ENCODE measurements at places on chromosomes 6 and 20.

GRCh38 chr20:45320948-45321595, 13.0 kb upstream of the MATN4 start:
- peaks cover 2% of the 10 kb centered on the region for H3K36me3 ChIP-seq
- H3K27me3 ChIP-seq, result peaks cover 6% of the 10 kb centered on the region
- H3K4me3 ChIP-seq, result peak overlapping the region; percentile 69
- H3K27ac ChIP-seq, result peak overlapping the region; percentile 84
- DNase-seq, result no peak

DNA sequence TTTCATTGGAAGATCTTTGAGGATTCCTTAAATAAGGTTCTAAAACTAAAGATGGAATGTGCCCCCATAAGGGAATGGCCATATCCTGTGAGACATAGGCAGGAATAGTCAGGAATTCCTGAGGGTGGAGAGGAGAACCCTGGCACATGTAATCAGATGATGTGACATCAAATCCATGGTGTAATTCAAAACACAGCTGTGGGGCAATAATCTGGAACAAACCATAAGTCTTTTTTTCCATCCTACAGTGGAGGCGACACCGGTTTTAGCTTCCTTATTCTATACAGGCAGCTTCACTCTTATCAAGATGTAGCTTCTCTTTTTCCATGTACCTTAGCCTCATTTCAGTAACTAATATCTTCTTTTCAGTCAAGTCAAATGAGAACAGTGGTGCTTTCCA, 133.6 kb upstream of the CITED2 start:
- no peak overlapping the region for H3K27ac ChIP-seq
- no peak overlapping the region for H3K4me3 ChIP-seq
- DNase-seq, result no peak
- H3K36me3 ChIP-seq, result no peaks in the 10 kb centered on the region
- H3K4me1 ChIP-seq, result no peaks in the 10 kb centered on the region

DNA sequence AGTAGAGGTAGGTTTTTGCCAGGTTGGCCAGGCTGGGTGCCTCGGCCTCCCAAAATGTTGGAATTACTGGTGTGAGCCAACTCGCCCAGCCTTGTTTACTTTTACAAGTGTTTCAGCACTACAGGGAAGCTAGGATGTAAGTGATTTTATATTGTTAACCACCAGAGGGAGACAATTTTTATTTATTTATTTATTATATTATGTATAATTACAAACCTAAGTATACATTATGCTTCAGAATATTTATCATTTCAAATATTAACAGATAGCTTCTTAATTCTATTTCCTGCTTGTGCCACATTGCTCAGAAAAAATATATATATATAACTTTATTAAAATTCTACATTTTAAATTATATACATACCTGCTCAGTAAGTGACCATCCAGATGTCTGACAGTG, 9.8 kb downstream of the MMUT start:
- H3K4me1 ChIP-seq, result peaks cover 2% of the 10 kb centered on the region
- no peak overlapping the region for H3K27ac ChIP-seq

- no peak overlapping the region for H3K4me3 ChIP-seq
- no peak for DNase-seq
- no peak overlapping the region for H3K27ac ChIP-seq
- no peaks in the 10 kb centered on the region for H3K4me1 ChIP-seq
- peaks cover 8% of the 10 kb centered on the region for H3K27me3 ChIP-seq
Observed at GRCh38 chr20:19487420-19487819, 270.6 kb upstream of the RIN2 start.

- DNase-seq, result no peak
- peaks cover 31% of the 10 kb centered on the region for H3K4me1 ChIP-seq
- no peaks in the 10 kb centered on the region for H3K27me3 ChIP-seq
- peaks cover 13% of the 10 kb centered on the region for H3K36me3 ChIP-seq
- H3K4me3 ChIP-seq, result peak overlapping the region; percentile 98
- peak overlapping the region; percentile 81 for H3K27ac ChIP-seq
Observed at GRCh38 chr6:34696189-34696738, 303 bp downstream of the ILRUN start.

Data from activated naive CD8-positive, alpha-beta T cell treated with anti-CD3 and anti-CD28 coated beads, Interleukin-2, amount 10 ng/mL, durations not matched to agents 7 days and 5 days (primary cell).